ENCODE measurements at places on chromosomes 2 and 18. TPM values are rescaled to one million over a fixed set of nuclear protein-coding genes. Genes with fewer than 3 reads are reported as not detected.

DNA sequence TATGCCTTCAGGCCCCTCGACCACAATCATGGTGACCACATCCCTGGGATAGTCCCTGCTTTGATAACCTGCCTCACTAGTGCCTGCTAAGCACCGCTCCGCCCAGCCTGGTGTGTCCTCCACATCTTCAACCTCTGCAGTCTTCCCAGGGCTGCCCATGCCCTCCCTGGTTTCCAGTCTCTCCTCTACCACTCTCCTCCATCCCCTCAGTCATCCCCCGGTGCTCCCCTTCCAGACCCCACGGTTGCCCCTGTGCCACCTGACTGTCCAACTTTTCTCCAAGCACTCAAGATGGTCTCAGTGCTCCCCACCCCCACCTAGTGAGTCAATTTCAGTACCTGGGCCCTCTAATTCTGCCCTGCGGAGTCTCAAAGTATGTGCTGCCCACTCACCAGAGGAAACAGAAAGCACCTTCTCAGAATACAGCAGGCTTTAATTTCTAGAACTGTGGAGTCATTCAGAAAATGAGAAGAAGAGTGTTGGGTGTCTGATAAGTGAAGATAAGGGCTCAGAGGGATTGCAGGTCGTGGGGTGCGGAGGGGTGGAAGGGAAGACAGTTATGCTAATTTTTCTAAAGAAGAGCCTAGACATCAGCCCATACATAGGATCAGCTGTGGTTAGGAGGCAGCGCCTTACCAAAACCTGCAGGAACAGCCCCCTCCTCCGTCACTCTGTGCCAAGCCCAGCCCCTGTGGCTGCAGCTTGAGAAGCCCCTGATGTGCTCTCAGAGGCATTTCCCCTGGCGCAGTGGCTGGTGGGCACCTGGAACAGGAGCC lies 53.6 kb upstream of the CAB39 start:
- no peak for DNase-seq

- no peak for DNase-seq
Measured at GRCh38 chr2:17869128-17869527, 9.3 kb upstream of the KCNS3 start.

GRCh38 chr18:46322411-46322891 lies 218.3 kb downstream of the HAUS1 start:
- DNase-seq, result no peak

GRCh38 chr2:128787616-128788015 lies 468.9 kb upstream of the HS6ST1 start:
- no peak for DNase-seq

DNA sequence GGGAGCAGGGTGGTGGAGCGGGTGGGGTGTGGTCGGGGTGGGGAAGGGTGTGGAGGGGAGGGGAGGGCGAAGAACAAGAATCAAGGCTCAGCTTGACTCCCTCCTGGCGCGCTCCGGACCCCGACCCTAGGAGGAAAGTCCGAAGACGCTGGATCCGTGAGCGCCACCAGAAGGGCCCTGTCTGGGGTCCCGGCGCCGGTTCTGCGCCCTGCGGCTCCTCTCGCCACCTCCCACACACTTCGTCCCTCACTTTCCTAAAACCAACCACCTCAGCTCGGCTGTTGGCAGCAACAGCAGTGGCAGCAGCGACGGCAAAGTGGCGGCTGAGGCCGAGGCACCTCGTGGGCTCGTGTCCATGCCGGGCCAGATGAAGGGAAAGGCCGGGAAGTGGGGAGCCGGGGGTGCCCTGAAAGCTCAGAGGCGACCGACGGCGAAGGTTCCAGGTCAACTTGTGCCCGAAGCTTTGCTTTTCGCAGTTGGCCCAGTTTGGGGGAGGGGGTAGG lies 2.1 kb downstream of the KLHL14 start:
- DNase-seq, result peak; percentile 52

SPAG16 gene
- total RNA-seq, result 43.7 TPM

PDE11A gene
- total RNA-seq, result 1.6 TPM

DNA sequence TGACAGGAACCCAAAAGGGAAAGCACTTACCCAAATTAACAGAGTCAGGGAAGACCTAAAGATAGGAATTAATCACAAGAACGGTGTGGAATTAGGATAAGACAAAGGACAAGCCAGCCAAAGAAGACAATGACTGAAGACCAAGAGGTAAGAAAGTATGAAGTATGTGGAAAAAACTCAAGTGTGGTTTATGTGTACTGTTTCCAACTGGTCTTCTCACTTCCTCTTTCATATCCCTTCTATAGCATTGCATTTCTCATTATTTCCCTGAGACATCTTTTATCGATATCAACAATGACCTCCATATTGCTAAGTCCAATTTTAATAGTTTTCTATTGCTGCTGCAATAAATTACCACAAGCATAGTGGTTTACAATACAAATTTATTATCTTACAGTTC lies 313.5 kb upstream of the SLC39A10 start:
- no peak for DNase-seq

All from Peyer's patch (tissue), 4 donors.